NCI-H510A (cell line): ENCODE measurements at places on chromosomes 12 and 14.
A peak's percentile ranks its signal among the peaks of the same experiment; 100 is the strongest.

GRCh38 chr12:46438719-46439319 is 66.2 kb upstream of the SLC38A2 start:
- DNase-seq: no peak

GRCh38 chr12:27782481-27782880 is 2.4 kb upstream of the MANSC4 start:
- DNase-seq: no peak

DNA sequence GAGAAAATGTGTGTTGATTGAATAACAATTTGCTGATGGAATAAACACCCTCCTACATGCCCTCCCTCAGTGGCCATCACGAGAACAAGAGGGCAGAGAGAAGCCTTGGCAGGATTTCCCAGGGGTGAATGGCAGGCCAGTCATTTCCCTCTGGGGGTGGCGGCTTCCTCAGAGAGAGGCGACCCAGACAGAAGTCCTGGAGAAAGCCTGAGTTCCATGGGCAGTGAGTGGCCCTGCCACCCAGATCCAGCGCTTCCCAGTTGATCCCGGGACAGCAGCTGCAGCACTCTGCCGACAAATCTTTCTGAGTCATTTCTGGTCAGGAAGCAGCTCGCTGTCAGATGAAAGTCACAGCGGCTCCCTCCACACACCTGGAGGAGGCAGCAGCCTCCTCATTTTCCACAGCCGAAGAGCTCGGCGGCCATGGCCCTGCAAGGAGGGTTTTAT is 123.0 kb downstream of the SCARB1 start:
- no peak for DNase-seq

- DNase-seq: no peak
These were observed 11.5 kb downstream of the XRCC3 start for GRCh38 chr14:103703433-103704385.

DNA sequence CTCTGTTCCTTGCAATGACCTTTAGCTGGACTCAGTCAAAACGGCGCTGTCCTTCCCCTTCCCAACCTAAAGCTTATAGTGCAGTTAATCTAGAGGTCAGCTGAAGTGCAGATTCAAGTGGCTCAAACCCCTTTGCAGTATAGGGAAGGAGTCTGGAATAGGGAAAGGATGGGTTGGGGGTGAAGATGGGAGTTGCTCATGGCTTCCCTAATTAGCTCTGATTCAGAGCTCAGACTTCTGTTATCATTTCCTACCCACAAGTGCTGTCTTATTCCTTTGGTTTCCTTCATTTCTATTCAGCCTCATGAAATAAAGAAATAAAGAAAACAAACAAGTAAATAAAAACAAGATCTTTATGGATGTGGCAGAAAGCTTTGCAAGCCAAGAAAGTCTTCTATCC is 264.0 kb upstream of the HMGA2 start:
- DNase-seq: no peak

DNA sequence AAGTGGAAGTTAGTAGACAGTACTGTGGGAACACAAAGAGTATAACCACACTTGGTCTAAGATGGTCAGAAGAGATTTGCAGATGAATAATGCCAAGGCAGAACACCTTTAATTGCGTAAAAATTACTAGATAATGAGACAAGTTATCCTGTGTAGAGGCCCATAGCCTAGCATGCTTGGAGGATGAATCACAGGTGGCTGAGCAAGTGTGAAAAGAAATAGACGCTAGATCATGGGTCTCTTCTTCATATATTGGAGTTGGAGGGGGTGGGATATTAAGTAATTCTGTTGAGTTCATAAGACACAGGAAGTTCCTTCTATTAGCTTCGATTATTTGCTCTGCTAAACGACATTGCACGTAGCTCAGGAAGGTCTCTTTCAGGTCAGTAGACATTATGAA is 454.3 kb upstream of the LMO3 start:
- DNase-seq: no peak

- DNase-seq: no peak
These were observed 104.9 kb downstream of the PDZRN4 start for GRCh38 chr12:41293011-41293410.

DNA sequence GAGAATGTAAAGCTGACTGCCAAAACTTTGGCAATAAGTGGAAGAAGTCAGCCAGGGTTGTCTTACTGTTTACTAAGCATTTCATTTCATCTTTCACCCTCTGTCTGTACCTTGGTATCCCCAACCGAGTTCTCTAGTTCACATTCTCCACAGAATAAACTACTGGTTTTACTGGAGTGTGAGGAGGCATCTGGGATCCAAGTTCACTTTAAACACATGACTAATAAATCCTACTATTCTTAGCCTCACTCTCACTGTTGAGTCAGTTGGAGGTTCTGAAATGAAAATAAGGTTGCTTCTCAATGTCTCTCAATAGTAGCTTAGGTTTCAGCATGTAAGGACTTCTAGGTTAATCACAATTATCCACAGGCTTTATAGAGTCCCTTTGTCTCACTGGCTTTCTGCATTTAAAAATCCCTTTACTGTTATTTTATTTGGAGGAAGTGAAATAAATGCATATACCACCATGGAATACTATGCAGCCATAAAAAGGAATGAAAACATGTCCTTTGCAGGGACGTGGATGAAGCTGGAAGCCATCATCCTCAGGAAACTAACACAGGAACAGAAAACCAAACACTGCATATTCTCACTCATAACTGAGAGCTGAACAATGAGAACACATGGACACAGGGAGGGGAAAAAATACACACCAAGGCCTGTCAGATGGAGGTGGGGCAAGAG is 95.8 kb downstream of the EPS8 start:
- DNase-seq: no peak

DNA sequence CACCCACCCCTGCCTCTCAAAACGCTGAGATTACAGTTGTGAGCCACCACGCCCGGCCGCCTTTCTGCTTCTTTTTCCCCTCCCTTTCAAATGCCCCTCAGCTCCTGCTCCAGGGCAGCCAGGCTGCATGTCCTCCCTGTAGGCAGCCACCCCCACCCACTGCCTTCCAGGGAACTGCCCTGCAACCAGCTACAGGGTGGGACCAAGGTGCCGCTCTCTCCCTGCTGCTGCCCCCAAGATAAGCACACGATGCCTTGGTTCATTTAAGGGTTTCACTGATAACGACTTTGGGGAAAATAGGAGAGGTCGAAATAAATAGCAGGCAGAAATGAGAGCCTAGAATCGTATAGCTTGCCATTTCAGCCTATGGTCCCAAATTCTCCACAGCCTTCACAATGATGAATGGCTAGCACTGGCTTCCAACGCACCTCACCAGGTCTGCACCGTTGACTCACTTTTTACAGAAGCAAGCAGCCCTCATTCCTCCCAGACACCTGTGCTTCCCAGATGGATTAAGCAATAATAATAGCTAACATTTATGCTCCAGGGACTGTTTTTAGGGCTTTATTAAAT is 40.7 kb downstream of the ATG14 start:
- DNase-seq: no peak

DNA sequence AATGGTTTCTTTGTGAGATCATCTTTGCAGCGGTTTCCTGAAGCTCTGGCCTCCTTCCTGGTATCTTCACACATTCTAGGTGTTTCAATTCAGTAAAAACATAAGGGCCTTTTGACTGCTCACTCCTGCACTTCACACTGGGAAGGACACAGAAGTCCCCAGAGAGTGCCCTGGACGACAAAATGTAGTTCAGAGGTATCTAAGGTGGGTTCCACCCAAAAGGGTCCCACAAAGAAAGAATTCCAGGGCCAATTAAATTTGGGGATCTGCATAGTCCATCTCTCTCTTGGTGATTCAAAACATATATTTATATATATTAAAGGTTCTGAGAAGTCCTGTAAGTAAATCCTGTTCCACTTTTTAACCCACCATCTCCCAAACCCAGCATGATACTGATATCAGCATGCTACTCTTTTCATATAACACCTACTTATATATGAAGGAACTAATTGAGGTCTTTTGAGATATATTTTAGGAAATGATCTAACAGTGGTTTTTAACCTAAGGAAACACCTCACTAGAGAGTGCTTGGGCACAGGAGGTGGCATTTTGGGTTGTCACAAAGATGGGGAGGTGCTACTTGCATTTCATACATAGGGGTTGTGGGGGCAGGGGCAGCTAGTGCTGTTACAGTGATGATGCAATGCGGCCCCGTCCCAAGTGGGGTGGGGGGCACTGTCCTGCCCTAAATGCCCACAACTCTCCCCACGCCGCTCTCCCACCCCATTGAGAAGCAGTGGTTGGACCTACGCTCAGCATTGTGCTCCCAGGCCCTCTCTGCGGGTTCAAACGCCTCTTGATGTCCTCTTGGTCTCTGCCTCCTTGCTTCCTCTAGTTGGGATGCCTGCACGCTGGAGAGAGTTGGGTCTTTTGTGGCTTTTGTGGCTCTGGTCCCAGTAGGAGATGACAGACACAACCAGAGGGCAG is 109.4 kb downstream of the ARF6 start:
- no peak for DNase-seq

DNA sequence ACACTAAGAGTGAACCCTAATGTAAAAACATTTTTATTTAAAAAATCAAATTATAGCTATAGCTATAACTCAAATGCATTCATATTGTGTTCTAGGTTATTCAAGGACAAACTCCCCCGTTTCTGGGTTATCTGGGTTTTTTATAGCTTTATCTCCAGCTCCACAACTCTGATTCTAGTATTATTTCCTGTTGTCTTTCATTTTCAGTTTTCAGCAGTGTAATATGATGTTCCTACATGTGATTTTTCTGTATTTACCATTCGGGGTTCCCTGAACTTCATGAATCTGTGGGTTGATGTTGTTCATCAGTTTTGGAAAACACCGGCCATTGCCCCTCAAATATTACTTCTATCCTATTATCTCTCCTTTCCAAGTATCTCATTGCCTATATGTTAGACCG is 221.9 kb upstream of the FOXN3 start:
- DNase-seq: no peak

- DNase-seq: no peak
These were observed 83.4 kb upstream of the EVL start for GRCh38 chr14:99981806-99982205.

DNA sequence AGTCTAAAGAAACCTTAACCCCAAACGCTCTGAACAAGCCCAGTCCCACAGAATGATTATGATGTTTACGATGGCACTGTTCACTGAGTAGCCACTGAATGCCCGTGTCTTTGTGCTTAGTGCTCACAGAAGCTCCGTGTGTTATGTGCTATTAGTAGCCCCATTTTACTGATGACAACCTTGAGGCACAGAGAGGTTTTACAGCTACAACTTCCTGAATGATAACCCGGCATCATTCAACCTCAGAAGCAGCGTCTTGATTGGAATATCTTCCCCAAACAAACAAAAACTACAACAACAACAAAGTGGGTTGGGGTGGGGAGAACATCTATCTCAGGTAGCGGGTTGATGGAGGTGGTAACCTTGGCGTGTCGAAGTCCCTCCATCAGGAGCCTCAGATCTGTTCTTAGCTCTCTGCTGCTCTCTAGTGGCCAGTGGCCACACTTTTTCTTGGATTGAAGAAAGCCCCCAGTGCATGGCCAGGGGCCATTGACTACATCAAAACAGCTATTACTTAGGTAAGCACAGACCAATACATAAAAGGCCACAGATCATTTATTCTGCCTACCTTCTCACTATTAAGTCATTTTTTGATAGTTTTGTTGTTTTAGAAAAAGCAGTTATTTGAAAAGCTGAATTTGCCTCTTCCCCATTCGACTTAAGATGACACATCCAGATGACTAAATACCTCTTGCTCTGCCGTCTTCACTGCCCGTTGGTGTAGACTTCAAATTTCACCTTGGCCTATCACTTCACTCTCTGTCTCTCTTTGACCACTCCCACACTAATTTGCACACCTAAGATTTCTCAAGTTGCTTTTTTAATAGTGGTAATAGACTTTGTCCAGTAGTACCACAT is 376.9 kb downstream of the GALC start:
- DNase-seq: peak; percentile 18

DNA sequence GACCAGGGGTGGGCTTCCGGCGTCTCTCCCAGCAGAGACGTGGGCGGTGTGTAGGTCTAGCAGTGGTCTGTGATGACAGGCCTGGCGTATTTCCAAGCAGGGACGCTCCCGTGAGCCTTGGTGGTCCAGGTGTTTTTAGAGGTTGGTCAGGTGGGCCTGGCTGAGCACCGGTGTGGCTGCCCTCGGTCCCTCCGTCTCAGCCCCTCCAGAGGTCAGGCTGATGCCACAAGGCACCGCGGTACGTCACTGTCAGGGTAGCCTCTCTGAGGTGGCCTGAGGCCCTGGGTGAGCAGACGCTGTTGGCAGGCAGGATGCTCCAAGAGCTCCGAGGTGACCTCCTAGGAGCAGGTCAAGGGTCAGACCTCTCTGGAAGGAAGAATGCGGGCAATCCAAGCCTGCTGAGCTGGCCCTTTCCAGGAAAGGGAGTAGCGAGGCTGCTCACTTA is 13.6 kb downstream of the MTA1 start:
- DNase-seq: no peak

DNA sequence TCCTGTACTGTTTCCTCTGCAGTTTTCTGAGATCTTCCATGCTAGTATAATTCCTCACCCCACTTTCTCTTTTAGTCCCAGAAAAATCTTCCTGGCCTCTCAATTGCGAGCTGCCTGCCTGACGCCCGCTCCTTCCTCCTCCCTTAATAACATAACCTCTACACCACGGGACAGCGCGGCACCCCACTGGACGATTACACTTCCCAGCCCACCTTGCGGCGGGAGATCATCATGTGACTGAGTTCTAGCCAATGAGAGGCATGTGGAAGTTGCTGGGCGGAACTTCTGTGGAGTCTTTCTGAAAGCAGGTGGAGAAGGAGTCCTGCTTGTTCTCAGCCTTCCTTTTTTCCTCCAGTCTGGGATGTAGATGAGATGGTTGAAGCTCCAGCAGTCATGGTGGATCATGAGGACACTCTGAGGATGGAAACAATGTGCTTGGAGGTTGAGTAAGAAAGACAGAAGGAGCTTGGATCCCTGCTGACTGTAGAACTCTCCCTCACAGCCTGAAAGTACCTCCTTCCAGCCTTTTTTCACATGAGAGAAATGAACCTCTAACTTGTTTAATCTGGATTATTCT is 133.6 kb upstream of the VRK1 start:
- DNase-seq: no peak

DNA sequence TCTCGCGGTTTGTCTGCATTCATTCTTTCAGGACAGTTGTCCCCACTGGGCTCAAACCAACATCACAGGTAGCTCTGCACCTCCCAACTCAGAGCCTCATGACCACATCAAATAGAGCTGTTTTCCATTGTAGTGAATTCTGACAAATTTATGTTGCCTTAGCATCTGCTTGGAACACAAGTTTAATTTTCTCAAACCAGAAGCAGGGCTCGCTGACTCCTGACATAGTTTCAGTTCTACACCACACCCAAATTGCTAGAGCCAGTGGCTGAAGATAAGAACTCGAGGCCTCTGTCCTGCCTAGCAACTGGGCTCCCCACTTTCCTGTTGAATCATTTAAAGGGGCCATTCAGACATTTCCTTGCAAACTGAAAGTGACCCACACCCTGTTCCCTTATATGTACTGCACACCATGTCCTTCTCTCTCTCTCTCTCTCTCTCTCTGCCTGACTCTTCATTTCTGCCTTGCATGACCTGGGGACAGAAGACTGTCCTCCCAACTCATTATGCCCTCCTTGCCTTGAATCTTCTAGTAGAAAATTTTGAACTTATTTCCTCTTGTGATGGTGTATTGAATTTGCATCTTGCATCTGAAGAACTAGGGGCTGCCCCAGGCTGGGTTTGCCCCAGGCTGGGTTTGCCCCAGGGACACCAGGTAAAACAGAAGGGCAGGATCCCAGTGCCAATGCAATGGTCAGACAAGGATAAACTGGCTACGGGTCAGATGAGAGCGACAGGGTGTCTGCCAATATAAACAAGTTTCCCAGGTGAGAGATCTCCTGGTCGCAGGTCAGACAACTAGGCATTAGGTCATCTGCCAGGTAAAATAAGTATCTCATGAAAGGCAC is 9.7 kb upstream of the WSCD2 start:
- DNase-seq: no peak

- no peak for DNase-seq
These were observed 38.5 kb downstream of the PPP2R5E start for GRCh38 chr14:63504648-63505047.
